Stimulated activated CD4-positive, alpha-beta T cell treated with anti-CD3 and anti-CD28 coated beads, Interleukin-15, amount 100 ng/mL, for 1 hour (primary cell): ENCODE measurements at places on chromosomes 2 and 18.

GRCh38 chr2:42971947-42972736, 179.8 kb upstream of the HAAO start:
- no peak for DNase-seq

DNA sequence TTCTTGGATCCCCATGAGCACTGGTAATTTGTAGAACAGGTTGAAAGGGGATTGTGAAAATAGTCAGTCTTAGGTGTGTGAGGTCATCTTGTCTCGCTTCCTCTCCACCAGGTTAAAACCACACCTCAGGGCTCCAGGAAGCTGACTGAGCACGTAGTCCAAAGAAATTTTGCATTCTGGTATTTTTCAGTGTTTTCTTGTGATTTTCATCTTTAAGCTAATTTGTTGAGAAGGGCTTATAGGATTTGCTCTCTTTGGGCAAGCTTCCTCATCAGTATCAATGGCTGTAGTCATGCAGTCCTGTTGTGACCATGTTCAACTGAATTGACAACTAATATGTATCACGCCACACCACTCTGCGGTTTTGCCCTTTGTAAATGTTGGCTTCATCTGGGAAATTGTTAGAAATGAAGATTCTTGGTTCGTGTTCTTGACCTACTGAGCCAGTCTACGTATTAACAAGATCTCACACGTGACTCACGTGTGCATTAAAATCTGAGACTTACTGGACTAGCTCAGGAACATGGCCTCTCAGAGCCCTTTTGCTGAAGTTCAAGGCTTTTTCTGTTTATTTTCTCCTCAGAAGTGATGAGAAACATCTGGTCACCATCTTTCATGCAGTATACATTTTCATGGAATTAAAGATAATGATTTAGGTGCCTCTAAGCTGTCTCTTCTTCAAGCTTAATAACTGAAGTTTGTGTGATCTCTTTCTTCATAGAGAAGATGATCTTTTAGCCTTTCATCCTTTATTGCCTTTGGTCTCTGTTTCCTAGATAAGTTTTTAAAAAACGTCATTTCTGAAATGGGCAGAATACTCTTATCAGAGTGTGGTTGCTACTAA, 32.8 kb downstream of the FMNL2 start:
- no peak for DNase-seq

- no peak for DNase-seq
These were observed 105.8 kb upstream of the SPOPL start for GRCh38 chr2:138395565-138396306.

DNA sequence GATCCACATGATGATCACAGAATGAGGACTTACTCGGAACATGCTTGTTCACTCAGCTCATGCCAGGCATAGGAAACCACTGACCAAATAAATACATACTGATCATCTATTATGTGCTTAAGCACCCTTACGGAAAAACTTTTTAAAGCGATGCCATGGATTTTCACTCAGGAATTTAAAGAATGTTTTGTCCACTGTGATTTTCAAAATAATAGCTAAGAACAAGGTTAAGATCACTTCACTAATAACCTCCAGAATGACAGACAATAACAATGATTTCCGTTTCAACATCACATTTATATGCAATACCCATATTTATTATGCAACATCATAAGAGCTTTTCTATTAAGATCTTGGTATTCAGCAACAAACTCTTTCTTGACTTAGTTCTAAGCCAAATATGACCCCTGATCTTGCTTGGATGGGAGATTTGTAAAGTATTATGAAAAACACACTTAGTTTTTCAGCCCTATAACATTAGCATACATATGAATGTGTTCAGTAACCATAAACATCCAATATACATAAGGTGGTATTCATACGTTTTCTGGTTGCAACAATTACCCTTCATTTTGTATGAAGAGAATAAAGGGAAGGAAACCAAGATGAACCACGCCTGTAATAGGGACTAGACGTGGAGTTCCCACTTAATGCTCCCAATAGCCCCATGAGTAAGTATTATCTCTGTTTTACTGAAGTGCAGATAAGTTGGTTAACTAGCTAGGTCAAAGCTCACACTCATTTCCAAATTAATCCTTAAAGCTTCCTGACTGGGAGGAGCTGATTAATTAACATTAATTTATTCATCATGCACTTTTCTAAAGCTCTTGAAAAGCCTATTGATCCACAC, 1.9 kb downstream of the CD302 start:
- no peak for DNase-seq

DNA sequence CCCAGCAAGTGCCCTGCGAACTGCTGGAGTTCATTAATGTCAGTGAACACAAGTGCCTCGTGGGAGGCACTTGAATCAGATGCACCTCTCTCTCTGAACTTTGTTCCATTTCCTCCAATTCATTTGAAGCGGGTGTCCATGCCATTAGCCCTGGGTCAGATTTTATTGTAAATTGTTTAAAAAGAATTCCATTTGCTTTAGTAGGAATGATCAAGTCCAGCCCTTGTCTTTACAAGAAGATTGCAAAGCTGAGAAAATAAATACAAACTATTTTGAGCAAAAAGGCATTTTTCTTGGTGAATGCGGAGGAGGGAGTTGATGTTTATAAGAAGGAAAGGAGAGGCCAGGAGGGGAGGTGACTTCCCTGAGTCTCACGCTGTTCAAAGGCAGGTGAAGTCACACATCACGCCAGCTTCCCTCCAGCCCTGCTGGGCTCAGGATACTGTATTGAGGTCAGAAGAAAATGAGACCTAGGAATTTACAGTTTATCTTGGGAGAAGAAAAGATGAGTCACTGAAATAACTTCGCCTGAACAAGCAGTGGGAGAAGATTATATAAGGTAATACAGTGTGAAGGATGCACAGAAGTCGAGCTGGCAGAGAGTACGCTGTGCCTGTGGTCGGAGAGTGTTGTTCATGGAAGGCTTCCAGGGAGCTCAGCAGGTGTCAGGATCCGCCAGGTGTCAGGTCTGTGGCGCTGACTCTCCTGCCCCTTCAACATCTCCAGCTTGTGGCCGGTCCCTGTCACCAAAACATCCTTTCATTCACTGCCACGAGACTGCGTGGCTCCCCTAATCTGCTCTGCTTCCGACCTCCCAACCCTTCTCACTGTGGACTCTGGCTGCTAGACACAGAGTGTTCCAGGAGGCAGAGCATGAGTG, 36.5 kb downstream of the EFR3B start:
- no peak for DNase-seq

- no peak for DNase-seq
These were observed 71.9 kb downstream of the TCF4 start for GRCh38 chr18:55515941-55516710.
